Fibroblast of skin of scalp (primary cell): ENCODE measurements at places on chromosomes 6 and 20.

DNA sequence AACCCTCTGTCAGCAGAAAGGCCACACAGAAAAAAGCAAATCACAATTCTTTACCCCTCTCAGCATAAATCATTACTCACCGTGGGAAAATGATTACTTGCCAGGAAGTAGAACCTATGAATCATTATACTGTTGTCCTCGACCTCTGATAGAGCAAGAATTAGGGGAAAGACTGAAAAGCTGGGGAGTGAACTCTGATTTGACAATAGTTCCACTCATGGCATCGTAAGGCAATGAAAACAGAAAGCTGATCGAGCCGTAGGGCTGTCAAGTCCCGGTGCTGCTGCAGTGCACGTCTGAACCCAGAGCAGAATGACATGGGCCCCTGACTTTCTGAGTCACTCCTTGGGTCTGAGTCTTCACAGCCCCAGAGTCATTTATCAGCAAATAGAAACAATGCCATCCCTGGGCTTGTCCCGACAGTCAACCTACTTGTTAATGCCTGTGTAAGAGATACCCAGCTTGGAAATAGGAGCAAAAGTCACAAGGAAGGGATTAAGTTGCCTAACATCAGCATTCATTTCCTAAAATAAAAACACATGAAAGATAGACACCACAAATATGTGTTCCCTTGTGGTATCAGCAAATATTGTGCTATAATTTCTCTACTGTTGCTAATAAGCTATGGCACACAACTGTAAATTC, 224.8 kb upstream of the MARCKS start:
- peak; percentile 96 for DNase-seq

GRCh38 chr6:55651015-55651414, 72.0 kb upstream of the HMGCLL1 start:
- no peak for DNase-seq

DNA sequence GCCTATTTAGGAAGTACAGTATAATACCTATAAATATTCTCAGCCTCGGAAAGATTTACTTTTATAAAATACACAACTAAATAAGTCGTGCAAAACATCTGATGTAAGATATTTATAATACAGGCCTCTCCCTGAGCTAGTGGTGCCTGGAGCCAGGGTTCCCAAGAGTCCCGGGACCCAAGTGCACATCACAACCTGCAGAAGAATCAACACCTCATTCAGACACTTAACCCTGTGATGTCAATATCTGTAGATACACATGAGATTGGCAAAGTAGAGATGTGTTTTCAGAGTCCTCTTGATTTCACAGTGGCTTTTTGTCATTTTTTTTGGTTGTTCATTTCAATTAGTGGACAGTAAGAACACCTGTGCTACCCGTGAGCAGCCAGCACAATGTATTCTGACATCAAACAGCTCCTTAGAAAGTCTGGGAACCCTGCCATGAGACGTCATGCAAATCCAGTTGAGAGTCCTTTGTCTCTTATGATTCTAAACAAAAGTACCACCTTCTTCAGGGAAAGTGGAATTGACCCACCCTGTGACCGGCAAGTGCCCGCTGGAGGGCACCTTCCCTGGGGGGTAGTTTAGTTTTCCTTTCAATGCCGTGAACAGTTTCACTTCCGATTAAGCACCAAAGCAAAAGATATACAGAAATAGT, 101.6 kb downstream of the DACT2 start:
- no peak for DNase-seq

DNA sequence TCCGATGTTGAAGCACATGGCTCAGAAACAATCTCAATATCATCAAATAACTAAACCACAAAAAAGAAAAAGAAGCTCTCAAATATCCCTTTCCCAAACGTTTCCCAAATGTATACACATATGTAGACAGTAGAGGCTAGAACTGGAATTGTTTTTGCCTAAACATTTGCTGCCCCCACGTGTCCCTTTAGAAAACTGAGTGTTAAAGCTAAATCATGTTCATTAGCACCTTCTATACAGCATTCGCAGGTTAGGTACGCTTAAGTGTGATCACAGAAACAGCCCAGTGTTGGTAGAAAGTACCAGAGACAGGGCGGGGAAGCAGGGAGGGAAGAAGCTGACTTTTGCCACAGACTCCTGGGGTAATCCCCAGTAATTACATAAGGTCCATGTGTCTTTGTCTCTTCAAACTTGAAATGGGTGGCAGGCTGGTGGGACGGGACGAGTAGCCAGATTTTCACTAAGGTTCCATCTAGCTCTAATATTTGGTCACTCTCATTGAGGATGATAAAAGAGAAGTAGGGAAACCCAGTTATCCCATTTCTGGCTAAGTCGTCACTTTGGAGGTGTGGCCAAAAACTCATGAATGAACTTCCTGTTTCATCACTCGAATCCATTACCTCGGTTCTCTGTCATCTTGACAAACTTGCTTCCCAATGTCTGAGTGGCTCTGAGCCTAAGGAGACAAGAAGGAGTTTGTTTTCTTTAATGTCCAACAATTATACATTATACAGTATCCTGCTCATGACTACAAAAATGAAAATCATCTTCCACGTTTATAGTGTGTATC, 15.0 kb upstream of the TFAP2A start:
- DNase-seq = peak; percentile 56

DNA sequence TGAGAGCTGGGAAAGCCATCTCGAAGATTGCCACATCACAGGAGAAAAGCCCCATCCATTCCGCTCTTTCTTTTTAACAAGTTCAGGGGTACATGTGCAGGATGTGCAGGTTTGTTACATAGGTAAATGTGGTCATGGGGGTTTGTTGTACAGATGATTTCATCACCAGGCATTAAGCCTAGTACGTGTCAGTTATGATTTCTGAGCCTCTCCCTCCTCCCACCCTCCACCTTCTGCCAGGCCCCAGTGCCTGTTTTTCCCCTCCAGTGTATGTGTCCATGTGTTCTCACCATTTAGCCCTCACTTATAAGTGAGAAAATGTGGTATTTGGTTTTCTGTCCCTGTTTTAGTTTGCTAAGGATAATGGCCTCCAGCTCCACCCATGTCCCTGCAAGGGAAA, 566.5 kb upstream of the AGPAT4 start:
- no peak for DNase-seq

- no peak for DNase-seq
These were observed 2.0 kb downstream of the ZBP1 start for GRCh38 chr20:57618091-57618763.

GRCh38 chr6:53300656-53301551, 47.8 kb downstream of the ELOVL5 start:
- DNase-seq = no peak

DNA sequence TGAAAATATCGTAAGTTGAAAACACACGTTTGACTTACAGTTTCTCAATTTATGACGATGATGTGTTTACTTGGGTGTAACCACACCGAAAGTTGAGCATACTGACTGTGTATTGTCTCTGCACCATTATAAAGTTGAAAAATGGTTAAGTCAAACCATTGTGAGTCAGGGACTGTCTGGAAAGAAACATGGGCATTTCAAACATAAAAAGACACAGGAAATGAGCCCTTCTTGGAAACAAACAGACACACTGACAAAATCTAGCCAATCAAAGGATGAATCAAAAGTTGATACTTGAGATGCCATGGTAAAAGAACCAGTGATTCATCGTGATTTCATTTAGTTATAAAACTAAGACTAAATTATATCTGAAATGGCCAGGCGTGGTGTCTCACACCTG, 5.3 kb downstream of the POPDC3 start:
- no peak for DNase-seq

DNA sequence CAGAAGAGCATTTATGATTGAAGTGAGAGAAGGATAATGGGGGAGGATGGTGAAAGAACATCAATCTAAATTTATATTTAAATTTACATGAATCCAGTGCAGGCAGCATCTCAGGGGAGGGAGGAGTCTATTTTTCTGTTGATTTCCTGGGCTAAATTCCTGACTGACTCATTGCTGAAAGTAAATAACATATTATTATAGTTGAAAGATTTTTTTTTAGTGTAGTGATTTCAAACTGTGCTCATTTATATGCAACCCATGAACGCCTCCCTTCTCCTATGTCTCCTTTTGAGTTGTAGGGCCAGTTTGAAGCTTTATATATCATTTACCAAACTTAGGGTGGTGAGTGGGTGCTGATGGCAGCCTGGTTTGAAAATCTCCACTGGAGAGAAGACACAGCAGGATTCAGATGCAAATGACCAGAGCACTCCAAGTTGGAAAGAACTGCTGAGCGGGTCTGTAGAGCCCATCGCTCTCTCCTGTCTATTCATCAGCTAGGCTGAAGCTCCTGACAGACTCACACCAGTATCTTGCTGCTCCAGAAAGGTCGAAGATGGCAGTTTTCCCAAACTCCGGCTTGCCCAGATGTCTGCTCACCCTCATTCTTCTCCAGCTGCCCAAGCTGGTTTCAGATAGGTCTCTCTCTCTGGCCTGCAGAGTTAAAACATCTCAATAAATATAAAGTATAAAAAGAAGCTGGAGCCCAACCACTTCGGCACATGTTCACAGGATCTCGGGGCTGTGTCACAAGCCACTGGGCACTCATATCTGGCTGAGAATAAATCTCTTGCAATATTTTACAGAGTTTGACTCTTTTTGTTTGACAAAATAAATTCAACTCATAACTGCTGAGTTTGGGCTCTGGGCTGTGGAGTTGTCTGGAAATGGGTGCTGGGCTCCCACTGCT, 18.3 kb downstream of the BTN2A1 start:
- DNase-seq = peak; percentile 27
